Keratinocyte (primary cell): ENCODE measurements at places on chromosomes 11 and 22.

- no peak for DNase-seq
Observed at GRCh38 chr22:37566329-37566837, 6.1 kb downstream of the CDC42EP1 start.

GRCh38 chr11:110123003-110123402 is 29.8 kb downstream of the ZC3H12C start:
- DNase-seq: no peak

GRCh38 chr11:95247127-95247684 is 16.2 kb upstream of the SESN3 start:
- no peak for DNase-seq

DNA sequence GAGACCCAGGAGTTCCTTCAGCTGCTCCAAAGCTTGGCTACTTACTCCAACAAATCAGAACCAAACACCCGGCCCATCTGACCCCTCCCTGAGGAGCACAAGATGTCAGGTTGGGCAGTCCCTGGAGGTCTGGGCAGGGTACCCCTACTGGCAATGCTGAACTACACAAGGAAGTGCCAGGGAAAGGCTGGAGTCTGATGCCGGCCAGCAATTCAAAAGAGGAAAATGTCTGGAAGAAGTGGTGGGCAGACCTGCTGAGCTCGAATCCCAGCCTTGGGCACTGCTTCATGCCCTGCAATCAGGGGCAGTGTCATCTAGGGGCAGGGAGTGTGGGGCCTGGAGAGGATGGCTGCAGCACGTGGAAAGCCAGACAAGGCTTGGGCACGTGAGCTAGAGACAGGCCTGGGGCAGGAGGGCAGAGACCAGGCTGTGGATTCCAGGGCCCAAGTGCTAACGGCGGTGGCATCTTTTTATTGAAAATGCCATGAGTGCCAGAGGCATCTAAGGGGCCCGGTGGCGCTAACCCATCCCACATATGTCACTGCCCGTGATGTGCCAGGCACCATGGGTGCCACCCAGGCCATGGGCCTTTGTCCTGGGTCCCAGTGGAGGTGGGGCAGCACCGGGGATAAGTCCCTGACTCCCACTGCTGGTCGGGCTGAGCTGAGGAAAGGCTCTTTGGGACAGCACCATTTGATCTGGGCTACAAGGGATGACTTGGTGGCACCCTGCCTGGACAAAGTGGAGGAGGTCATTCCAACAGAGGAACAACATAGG is 97.9 kb upstream of the PITPNB start:
- DNase-seq: no peak

DNA sequence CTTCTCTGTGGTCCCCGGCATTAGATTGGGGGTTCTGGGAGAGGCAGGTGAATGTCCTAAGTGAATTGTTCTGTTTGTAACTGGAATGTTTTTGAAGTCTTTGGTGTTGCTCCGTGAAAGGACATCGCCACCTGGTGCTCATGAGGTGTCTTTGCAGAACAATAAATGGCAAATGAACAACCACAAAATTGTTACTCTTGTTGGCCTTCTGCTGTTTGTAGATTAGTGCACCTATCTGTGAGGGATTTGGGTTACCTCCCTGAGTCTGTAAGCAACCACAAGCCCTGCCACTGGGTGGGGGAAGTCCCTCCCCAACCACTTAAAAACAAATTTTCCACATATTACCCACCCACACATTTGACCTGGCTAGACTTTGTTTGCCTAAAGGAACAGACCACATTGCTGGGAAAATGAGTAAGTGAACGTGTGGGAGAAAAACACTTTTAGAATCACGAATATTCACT is 4.7 kb downstream of the MPEG1 start:
- no peak for DNase-seq

DNA sequence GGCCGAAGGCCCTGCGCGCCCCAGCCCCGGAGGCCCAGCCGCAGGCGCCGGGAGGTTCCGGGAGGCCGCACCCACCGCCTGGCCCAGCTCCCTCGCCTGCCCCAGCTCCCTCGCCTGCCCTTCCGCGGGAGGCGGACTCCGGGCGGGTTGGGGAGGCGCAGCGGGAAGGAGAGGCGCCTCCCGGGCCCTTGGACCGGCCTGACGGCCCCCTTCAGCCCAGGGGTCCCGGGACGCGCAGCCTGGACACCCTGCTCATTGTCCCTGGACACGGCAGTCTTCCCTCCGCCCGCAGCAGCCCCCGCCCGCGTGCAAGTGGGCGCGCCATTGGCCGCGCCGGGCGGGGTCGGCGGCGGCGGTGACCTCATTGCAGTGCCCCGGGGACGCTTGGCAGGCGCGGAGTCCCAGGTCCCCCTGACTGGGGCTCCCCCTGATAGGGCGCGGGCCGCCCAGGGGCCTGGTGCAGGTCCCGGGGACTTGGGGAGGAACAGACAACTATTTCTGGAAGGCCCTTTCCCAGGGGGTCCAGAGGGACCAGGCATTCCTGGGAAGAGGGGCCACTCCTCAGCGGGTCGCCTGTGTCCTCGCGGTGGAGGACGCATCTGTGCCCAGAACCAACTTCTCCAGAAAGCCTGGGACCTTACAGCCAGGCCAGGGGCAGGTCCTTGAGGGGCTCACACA is 501 bp downstream of the CD151 start:
- no peak for DNase-seq
